ENCODE measurements at places on chromosomes 6 and 20.

DNA sequence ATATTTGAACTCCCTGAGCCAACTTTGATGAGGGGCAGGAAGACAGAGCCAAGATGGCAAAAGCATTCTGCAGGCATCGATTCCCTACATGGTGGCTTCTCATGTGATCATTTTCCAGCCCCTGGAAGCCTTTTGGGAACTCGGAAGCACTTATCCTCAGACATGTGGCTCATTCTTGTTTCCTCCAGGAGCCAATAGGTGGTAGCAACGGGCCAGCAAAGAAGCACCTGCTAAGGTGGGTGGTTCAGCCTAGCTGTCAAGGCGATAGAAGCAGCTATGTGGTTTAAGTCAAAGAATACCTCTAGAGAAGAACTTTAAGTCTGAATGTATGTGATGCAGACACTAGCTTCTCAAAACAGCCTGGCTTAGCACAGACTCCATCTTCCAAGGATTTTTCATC, 64.9 kb upstream of the PAX1 start:
- no peak for DNase-seq

DNA sequence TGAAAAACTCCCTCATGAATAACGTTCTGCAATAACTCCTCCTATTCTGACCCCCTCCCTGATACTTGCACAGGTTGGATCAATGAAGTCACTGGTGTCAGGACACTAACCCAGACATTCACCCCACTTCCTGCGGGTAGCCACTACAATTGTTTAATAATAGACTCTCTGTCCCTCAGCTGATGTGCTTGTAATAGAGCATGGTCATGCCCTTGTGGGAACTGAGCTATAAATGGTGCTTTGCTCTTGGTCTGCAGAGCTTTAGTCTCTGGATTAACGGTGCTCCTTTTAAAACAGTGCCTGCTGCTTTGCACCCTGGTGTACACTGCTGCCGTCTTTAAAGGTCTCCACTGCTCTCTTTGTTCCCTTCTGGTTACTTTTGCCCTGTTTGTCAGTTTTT, 127.3 kb downstream of the BACH2 start:
- DNase-seq, result no peak

DNA sequence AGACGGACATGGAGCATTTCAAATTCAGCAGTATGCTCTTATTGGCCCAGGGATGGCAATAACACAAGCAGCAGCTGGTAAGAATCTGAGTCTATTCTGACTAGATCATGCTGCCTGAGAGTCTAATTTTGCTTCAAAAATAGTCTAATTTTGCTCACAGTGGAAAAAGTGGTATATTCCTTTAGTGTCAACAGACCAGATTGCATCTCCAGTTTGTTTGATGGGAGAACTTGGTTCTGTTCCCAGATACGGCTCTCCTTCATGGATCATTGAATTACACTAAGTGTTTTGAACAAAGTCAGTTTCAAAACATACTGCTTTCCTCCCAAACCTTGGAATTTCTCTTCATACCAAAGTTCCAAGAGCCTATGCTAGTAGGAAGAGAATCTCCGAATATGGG, 586.1 kb downstream of the RNF144B start:
- DNase-seq, result no peak

GRCh38 chr6:66900133-66901083, 1193.4 kb upstream of the EYS start:
- DNase-seq, result no peak

DNA sequence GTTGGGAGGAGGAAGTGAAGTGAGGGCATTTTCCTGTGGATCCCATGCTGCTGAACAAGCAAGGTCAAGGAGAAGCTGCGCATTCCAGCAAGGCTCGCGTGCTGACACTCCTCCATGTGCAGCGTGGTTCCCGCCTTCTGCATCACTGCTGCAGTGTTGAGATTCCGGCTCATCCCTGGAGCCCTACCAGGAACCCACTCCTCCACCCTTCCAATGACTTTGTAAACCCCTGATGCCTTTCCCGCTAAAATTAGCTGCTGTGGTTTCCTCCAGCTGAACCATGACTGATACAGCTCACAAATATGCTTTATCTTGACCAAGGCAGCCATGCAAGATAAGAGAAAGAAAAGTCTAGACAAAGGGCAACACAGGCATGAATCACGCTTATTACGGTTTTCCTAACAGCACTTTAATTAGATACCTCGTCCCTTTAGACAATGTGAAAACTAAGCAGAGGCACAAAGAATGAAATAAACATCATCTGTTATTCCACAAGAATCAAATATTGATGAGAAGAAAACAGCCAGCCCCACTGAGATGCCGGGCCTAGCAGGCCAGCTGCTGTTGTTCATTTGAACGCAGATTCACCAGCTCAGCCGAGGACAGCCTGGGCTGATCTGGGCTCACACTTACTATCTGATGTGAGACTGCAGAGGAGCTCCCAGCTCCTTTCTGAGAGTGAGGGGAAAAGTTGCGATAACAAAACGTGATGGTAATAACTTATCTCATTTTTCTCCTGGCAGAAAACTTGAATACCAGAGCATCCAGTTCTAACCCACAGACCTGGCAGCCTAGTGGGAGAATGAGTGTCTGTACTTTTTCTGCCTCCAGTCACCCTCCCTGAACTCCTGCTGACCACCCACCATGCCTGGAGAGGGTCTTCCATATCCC, 14.2 kb upstream of the BNIP5 start:
- no peak for DNase-seq

DNA sequence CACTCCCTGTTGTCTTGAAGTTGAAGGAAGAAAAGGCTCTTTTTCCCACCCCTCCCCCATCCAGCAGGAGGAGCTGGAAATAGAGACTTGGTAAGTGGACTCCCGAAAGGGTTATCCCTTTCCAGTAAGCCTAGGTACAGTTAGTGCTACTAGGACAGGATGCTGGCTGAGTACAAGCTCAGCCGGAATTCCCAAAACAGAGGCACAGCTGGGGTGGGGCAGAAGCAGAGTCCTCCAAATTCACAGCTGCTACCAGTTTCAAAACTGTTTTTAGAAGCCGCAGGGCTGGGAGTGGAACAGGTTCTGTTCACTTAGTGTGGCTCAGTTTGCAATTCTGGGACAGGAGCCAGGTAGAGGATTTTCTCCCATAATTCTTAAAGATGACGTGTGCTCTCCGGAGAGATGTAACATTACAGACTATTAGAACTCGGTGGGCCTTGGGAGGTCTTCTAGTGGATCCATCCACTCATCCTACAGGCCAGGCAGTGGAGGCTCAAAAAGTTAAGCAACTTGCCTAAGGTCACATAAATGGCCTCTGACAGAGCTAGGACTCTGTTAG, 19.0 kb upstream of the UTRN start:
- DNase-seq, result no peak

- no peak for DNase-seq
Measured at GRCh38 chr6:33427585-33428223, 7.8 kb downstream of the SYNGAP1 start.

DNA sequence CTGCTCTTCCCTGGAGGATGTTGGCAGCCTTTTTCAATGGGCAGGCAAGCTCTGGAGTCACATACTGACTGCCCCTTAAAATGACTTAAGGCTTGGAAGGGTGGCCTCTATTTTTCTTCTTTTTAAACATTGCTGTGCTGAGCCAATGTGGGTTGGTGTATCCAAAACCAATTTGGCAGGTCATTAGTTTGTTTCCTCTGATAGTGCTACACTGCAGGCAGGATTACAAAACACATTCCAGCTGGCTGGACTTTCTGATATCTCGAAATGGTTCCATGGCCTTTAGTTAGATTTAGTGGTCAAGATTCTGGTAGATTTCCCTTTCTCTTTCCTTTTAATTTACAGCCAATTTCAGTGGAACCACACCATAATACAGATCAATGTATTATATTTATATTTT, 28.1 kb upstream of the BMP2 start:
- DNase-seq, result no peak

DNA sequence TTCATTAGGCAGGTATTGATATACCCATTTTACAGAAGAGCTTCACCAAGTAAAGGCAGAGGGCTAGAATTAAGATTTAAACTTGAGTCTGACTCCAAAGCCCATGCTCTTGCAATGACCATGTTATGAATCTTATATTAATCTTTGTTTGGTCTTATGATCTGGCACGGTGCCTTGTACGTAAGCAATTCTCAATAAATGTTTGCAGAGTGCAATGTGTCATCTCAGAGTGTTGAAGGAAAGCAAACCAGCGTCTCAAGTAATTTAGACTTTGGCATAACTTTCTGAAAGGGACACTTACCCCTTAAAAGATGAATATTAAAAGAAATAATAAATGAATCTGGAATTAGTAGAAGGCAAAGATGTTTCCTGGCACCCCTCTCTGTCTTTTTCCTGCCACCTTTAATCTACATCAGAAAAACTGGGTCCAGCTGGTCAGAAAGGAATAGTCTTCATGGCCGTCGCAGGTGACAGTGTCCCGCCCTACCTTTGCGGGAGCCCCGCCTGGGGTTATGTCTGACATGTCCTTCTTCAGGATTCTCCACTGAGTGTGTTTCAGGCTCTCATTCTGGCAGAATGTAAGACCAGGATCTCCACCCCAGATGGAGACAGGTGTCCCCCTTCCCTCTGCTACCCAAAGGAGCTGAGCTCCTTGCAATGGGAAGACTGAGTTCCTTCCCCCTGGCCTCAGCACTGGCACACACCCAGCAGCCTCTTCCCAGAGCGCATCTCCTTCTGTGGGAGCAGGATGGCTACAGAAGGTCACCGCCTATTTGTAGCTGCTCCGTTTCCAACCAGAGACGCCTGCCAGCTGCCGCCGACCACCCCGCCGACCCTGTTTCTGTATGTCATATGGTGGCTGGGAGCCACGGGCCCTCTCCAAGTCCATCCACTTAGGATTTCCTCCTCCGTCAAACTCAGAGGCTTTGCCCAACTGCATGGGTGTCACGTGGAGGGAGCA, 266.3 kb upstream of the ECI2 start:
- no peak for DNase-seq

DNA sequence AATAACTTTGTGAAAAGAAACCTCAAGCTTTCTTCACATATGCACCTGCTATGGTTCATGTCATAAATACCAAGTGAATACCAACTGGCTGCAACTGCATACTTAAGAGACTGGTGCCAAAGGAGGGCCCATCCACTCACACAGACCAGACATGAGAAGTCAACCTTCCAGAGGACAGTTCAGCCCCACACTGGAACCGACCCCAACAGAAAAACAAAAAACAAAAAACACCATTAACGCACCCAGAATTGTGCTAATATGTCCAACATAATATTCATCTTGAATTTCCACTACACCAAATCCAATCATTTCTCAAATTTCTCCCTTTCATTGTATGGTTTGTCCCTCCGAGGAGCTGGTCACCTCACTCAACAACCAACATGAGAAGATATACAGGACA, 42.8 kb downstream of the CHD6 start:
- no peak for DNase-seq

- no peak for DNase-seq
Measured at GRCh38 chr6:126907996-126908395, 210.5 kb upstream of the RSPO3 start.

DNA sequence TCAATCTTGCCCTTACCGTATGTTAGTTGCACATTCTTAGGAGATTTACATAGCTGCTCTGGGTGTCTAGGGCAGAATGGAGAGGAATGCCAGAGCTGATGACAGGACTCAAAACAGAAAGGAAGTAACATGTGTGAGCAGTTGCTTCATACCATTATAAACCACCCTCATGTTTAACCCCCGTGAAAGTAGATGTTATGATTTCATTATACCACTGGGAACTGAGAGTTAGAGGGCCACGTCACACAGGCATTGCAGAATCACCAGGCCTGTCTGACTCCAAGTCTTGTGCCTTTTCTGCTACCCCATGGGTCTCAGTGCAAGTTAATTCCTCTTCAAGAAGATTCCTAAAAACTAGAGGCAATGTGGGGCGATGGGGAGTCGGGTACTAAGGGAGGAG, 23.5 kb upstream of the SIM1 start:
- DNase-seq, result no peak

- DNase-seq, result no peak
Measured at GRCh38 chr20:49890471-49891361, 24.6 kb downstream of the SPATA2 start.

GRCh38 chr6:31497531-31498476, at the start of gene MICB:
TSS of gene MICB (plus strand) at chr6:31498145. CDS start at chr6:31498194, 49 bp downstream.
- no peak for DNase-seq

- peak; percentile 0 for DNase-seq
Measured at GRCh38 chr20:1567392-1568162, 10.1 kb upstream of the SIRPD start.

- no peak for DNase-seq
Measured at GRCh38 chr20:56429941-56430340, 17.9 kb downstream of the CASS4 start.

GRCh38 chr6:87366072-87366827, 21.6 kb downstream of the C6orf163 start:
- DNase-seq, result no peak

GRCh38 chr20:44003609-44004008, 89.0 kb downstream of the TOX2 start:
- DNase-seq, result no peak

DNA sequence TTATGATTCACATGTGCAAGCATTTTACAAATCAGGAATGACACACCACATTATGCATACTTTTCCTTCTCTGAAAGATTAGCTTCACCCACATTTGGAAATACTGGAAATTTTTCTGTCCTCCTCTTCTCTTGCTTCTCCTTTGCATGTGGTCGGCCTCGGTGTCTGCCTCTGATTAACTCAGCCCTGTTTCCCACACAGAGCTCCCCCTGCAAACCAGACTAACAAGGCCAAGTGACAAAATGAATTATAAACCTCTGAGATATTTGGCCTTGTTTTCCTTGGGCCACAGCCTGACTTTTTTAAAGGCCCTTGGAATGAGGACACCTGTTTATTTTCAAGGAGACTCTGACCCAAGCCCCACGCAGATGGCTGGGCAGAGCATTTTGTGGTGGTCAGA, 9.0 kb upstream of the CCN6 start:
- peak; percentile 47 for DNase-seq

DNA sequence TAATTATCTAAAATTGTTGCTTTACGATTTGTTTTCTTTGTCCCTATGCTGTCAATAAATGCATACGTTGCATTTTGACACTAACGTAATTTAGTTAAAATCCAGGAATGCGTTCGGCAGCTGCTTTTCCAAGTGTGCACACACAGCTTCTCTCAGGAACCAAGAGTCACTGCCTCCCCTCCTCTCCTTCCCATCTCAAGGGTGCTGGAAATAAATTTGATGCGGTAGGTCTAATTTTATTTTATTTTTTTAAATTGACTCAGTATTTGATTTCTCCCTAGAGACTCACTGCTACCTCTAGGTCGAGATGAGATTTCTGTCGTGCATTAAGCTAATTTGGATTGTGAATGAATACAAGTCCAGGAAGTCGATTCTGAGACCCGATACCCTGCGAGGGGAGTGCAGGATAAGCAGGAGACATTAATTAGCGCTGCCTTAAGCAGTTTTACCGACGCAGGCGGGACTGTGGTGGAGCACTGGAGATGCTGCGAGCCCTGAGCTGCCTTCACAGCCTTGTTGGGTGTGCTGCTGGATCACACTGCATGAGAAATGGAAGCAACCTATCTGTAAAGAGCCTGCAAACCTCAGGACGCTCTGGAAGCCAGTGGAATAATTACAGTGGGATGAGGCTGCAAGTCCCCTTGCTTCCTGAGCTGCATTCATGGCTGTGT, 381.2 kb downstream of the C6orf118 start:
- DNase-seq, result peak; percentile 68

- no peak for DNase-seq
Measured at GRCh38 chr6:31763619-31763940, 1.1 kb downstream of the SAPCD1 start.

All from SK-N-DZ (cell line).